Osteoblast (primary cell): ENCODE measurements at places on chromosomes 2 and 18. TPM values are rescaled to one million over a fixed set of nuclear protein-coding genes. Genes with fewer than 3 reads are reported as not detected.

DNA sequence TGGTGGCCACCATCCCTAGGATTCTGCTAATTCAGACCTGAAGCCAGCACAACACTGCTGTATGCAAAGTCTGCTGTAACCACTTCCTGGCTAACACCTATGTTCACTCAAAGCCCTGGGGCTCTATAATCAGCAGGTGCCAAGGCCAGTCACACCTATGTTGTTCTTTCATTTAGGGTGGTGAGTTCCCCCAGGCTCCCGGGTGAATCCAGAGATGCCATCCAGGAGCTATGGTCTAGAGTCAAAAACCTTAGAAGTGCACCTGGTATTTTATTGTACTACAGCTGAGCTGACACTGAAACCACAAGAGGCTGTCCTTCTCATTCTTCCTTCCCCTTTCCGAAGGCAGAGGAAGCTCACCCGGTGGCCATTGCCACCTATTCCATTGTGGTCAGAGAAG lies 46.2 kb upstream of the CCDC141 start:
- DNase-seq, result no peak

DNA sequence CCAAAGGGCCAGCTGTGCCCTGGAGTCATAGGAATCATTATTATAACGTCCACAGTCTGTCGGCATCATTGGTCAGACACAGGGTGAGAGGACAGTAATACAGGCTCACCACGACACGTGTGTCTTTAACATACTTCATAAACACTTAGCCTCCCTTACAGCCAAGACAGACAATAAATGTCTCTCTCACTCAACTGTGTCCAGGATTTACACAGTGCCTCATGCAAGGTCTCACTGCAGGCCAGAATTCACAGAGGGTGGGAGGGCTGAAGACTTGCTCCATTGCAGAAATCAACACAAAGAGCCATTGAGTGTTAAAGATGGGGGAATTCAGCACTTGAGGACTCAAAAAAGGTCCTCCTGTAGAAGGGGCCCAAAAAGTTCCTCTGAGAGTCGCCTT lies 210.5 kb downstream of the BCL2 start:
- no peak for DNase-seq

DNA sequence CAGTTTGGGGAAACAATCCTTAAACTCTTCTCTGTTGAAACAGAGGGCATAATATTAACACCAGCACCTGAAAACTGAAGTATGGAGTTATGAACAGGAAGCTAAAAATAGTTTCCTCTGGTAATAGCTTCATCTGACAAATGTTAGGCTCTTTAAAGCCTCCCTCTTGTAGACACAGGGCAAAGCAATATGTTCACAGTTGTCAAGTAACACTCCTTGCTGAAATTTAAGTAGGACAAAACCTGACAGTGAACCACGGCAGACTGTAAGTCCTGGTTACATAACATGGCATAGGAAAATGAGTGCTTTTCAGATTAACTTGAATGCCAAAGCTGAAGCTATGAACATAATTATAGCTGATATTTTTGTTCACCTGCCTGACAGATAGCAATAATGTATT lies 172.9 kb downstream of the CMPK2 start:
- DNase-seq, result no peak

GRCh38 chr2:134304394-134305108 lies 50.7 kb downstream of the MGAT5 start:
- DNase-seq, result no peak

GRCh38 chr2:174717273-174717672 lies 47.0 kb downstream of the CHRNA1 start:
- peak; percentile 89 for DNase-seq

GRCh38 chr2:128451084-128452023 lies 132.7 kb upstream of the HS6ST1 start:
- peak; percentile 65 for DNase-seq

- no peak for DNase-seq
Observed at GRCh38 chr2:151533127-151533526, 123.4 kb downstream of the RIF1 start.

DES gene
- total RNA-seq, result 0.72 and 1.2 TPM in 2 replicates

LYG2 gene
- total RNA-seq, result not detected in 2 replicates

MERTK gene
- 0.59 and 0.72 TPM in 2 replicates for total RNA-seq

MCEE gene
- 21.4 and 24.2 TPM in 2 replicates for total RNA-seq

RNF152 gene
- 3.3 and 5.0 TPM in 2 replicates for total RNA-seq

ZNF804A gene
- under 0.01 TPM in 1 of 2 replicates, not detected in the other for total RNA-seq

LHCGR gene
- total RNA-seq, result not detected in 2 replicates

POTEF gene
- 0.29 TPM in 1 of 2 replicates, not detected in the other for total RNA-seq
